AG04450 (cell line): ENCODE measurements at places on chromosomes 16 and 17. TPM values are rescaled to one million over a fixed set of nuclear protein-coding genes. Genes with fewer than 3 reads are reported as not detected.

The FBXW10 gene
- polyA plus RNA-seq, result 0.04 and 0.09 TPM in 2 replicates

The SNAI3 gene
- polyA plus RNA-seq, result 0.04 and 0.06 TPM in 2 replicates

The OR3A3 gene
- polyA plus RNA-seq, result not detected in 2 replicates

The DPEP2 gene
- polyA plus RNA-seq, result not detected in 2 replicates

The CNGB1 gene
- polyA plus RNA-seq, result not detected in 2 replicates

The GPR179 gene
- not detected in 2 replicates for polyA plus RNA-seq

The MT4 gene
- not detected in 2 replicates for polyA plus RNA-seq

The MYH13 gene
- polyA plus RNA-seq, result not detected in 2 replicates

The CCL5 gene
- polyA plus RNA-seq, result not detected in 2 replicates

The NEUROD2 gene
- not detected in 2 replicates for polyA plus RNA-seq

The AHSP gene
- not detected in 2 replicates for polyA plus RNA-seq

The AGRP gene
- polyA plus RNA-seq, result not detected in 2 replicates

The WNT9B gene
- not detected in 2 replicates for polyA plus RNA-seq

DNA sequence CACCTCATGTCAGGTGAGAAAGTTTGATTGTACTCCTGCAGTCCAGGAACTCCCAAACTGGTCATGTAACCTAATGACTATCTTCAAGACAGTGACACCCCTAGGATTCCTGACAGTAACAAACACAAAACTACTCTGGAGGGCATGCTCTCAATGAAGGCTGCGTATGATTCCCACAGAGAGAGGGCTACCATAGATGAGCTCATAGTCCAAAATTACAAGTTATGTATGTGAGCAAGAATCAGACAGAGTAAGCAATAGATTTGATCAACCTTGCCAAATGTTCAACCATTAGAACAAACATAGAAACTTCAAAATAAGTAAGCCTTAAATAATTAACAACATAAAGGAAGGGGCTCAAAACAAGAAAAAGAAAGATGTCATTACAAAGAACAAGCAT, 158.1 kb downstream of the COPRS start:
- no peak for DNase-seq

GRCh38 chr16:83711069-83711468, 96.7 kb upstream of the HSBP1 start:
- DNase-seq, result no peak

GRCh38 chr17:38579934-38580333, 25.8 kb downstream of the SRCIN1 start:
- DNase-seq, result no peak

DNA sequence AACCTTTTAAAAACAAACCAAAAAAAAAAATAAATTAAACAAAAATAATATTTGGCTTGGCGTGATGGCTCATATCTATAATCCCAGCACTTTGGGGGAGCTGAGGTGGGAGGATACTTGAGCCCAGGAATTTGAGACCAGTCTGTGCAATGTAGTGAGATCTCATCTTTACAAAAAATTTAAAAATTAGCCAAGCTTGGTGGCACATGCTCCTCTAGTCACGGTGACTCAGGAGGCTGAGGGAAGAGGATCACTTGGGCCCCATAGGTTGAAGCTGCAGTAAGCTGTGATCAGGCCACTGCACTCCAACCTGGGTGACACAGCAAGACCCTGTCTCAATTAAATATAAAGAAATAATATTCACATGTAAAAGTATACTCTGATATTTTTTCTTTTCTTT, 12.2 kb downstream of the GNGT2 start:
- DNase-seq, result no peak

DNA sequence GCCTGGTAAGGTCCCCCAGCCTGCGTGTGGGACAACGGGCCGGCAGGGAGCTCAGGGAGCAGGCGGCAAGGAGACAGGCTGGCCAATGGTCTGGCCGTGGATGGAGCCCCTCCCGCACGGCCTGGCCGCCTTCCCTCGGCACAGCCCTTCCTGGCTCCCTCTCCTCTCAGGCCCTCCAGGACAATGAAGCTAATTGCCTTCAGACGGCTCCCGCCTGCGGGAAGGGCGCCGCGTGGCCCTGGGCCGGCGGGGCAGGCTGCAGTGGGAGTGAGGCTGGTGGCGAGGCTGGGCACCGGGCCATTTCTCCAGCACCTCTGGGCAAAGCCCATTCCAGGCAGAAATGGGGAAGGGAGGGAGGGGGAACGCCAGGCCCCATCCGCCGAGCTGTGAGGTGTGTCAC, 50.9 kb downstream of the ENGASE start:
- DNase-seq, result no peak

- DNase-seq, result no peak
Observed at GRCh38 chr17:57422574-57423164, 166.3 kb downstream of the MSI2 start.

DNA sequence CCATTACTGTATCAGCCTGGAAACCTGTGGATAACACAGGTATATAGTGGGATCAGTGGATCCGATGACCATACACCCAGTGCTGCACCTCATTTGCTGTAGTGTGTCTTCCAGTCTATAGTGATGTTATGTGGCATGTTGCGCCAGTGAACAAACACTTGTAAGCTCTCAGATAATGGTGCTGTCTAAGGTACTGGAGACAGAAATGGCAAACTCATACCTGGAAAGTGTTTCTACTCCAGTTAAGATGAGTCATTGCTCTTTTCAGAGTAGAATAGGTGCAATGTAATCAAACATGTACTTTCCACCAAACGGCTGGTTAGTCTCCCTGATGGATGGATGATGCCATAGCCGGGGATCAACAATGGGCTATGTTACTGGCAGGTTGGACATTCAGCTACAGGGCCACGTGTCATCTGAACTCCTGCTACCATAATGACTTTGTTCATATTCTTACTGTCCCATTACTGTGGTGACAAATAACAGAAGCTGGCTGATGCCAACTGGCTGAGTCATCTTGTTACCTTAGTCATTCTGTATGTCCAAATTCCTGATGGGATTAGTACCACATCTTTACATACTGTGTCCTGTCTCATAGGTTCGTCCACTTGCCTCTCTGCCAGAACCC, 6.3 kb downstream of the CCL11 start:
- DNase-seq, result no peak

GRCh38 chr16:9235867-9236266, 144.4 kb downstream of the HAPSTR1 start:
- no peak for DNase-seq

- DNase-seq, result no peak
Observed at GRCh38 chr17:47278561-47278960, 24.9 kb downstream of the ITGB3 start.

GRCh38 chr16:58197314-58198012, 443 bp downstream of the CSNK2A2 start:
- DNase-seq, result no peak

- DNase-seq, result no peak
Observed at GRCh38 chr17:19304209-19304608, 58.3 kb downstream of the B9D1 start.

GRCh38 chr16:54370278-54371040, 83.9 kb upstream of the IRX3 start:
- DNase-seq, result no peak

- no peak for DNase-seq
Observed at GRCh38 chr16:68425498-68426346, 22.6 kb downstream of the SMPD3 start.
